AG08395 (cell line): ENCODE measurements at places on chromosomes 3 and 15.

DNA sequence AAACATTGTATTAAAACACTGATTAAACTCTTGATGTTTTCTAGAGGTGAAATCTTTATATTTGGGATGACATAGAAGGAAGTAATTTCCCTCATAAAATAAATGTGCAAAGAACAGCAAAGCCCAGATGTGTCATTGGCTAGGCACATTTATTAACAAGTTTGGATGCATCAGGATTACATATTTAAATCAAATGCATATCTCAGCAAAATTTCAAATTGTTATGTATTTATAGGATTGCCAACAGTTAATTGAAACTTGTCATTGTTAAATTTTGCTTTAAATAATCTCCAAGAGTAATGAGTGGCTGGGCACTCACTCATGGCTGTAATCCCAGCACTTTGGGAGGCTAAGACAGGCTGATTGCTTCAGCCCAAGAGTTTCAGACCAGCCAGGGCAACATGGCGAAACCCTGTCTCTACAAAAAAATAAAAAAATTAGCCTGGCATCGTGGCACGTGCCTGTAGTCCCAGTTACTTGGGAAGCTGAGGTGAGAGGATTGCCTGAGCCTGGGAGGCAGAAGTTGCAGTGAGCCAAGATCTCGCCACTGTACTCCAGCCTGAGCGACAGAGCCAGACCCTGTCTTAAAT lies 28.2 kb downstream of the ARIH1 start:
- DNase-seq = no peak

DNA sequence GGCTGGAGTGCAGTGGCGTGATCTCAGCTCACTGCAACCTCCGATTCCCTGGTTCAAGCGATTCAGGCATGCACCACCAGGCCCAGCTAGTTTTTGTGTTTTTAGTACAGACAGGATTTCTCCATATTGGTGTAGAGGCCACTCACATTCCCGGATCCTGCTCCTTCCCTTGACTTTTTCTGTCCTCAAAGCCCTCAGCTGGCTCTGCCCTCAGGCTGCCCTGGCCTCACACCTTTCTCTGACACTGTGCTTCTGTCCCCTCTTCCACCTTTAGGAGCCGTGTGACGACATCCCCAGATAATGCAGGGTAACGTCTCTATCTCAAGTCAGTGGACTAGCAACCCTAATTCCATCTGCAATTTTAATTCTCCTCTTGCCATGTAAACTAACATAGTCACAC lies 8.6 kb upstream of the CYFIP1 start:
- no peak for DNase-seq

- no peak for DNase-seq
Measured at GRCh38 chr3:54345847-54346375, 223.6 kb downstream of the CACNA2D3 start.

DNA sequence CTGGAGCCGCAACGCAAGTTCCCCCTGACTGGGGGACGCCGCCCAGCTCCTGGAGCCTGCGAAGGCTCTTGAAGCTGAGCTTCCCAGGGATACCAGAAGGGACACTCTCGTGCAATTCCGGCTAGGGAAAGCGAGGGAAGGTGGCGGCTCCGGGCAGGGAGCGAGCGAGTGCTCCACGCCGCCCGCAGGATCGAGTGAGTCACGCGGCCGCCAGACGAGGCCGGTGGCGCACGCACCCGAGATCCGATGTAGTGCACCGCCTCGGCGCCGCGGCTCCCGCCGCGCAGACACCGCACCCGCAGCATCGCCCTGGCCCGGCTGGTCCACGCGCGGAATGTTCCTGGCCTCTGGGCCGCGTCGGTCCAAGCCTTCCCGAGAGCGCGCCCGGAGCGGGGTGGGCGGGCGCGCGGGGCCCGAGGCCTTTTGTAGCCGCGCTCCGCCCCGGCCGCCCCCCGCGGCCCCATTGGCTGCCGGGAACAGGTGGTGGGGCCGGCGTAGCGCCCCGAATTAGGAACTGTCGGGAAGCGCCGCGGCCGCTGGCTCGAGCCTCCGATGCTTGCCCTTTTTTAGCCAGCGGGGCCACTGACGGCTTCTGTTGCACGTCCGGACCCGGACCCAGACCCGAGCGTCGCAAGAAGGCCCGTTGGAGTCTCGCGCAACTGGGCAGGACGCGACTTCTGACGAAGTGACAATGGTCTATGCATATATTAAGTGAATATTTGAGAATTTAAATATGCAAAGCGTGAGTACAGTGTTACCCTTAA lies at the start of gene GATM:
Gene GATM, minus strand, starts transcription at position 396 of the 764 bp plus-strand sequence. Its CDS starts 91 bp downstream, at position 305.
- peak; percentile 91 for DNase-seq

DNA sequence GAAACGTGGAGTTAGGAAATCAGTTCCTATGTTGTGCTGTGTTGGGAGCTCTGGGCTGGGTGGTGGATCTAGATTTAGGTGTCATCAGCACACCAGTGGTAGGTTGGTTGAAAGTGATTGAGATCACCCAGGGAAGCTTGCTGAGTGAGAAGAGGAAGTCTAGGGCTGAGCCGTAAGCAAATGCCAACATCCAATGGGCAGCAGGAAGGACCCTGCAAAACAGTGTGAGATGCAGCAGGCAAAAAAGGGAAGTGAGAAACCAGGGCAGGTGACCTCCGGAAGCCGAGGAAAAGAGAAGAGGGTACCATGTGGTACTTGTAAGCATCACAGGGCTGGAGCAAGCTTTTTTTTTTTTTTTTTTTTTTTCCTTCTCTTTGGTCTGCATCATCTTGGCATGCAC lies 15.9 kb upstream of the COPG1 start:
- no peak for DNase-seq

- DNase-seq = no peak
Measured at GRCh38 chr15:73626072-73626471, 7.1 kb downstream of the NPTN start.

GRCh38 chr3:184619787-184620430 lies 58.3 kb downstream of the EPHB3 start:
- no peak for DNase-seq

- DNase-seq = peak; percentile 52
Measured at GRCh38 chr15:65862682-65863081, 6.6 kb upstream of the RAB11A start.

- no peak for DNase-seq
Measured at GRCh38 chr3:49277383-49277775, 347 bp upstream of the C3orf62 start.

GRCh38 chr3:135495891-135496290 lies 469.6 kb upstream of the PPP2R3A start:
- DNase-seq = no peak

DNA sequence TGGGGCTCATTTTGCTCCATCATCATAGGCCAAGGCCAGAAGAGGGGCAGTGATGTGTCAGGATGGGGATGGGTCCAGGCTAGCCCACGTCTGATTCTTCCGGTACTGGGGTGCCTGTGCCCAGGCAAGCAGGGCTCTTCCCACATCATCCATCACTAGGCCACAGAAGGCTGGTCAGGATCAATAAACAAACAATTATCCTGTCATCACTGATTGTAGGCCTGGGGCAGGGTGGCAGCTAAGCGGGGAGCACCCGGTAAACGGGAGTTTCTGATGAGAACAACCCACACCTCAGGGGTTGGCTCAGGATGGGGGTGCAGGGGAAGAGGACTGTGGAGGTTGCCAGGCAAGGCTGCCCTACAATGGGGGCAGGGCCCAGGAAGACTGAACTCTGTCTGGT lies 18.1 kb upstream of the CACNA2D2 start:
- DNase-seq = no peak

- peak; percentile 92 for DNase-seq
Measured at GRCh38 chr15:45630917-45631691, 3.7 kb upstream of the SQOR start.

- DNase-seq = no peak
Measured at GRCh38 chr3:42118762-42119361, 27.7 kb downstream of the TRAK1 start.

DNA sequence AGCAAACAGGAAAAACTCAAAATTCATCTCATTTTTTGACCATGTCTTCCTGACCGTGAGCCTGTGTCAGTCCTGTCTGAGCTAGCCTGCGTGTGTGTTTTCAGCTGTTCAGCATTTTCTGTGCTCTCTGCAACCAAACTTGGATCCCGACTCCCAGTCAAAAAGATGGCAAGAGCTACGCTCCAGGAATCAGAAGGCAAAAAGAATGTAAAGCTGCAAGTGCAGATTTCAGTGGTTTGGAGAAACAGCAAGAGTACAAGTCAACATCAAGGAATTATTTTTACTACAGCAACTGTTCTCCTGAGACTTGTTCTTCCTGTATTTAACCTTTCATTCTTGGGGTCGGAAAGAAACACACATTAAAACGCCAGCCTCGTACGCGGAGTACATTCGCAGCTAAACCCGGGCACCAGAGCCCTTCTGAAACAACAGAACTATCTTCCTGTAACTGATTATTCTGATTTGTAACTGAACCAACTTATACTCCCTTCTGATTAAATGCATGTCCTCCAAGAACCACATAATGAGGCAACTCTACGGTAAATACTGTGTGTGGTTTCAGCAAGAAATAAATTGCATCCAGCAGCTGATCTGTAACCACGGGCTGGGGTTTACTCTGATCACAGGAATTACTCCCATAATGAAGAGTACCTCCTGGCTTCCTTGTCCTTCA lies 107.4 kb downstream of the LRIG1 start:
- DNase-seq = no peak

DNA sequence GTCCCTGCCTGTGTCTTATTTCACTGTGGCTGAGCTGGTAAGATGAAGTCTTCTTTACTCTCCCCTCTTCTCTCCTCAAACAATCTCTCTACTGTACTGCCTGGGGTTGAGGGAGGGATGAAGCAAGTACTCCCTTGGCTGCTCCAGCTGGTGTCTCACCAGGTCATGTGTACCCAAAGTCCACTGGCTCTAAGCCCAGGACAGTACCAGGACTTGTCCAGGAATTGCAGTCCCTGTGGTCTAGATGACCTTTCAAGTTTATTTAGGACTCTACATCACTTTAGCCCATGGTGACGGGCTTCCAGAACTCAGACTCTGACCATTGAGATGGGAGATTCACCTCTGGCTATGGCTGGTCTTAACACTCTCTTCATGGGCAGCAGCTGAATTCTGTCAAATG lies 17.5 kb upstream of the SLC27A2 start:
- DNase-seq = no peak

DNA sequence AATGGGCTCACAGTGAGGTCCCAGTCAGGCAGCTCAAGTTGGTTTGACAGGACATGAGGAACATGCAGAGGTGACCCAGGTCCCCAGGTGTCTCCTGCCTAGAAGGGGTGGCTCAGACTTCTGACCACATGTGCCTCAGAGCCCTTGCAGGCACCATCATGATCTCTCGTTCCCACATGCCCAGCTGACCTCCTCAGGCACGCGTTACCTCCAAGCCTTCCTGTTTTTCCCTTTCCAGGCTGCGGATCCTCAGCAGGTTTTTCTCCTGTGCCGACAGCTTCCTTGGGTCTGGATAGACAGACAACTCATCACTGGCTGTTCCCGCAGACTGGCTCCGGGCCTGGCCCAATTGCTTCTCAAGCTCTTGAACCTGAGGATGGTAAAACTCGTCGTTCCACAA lies 30.4 kb downstream of the CCDC13 start:
- no peak for DNase-seq

DNA sequence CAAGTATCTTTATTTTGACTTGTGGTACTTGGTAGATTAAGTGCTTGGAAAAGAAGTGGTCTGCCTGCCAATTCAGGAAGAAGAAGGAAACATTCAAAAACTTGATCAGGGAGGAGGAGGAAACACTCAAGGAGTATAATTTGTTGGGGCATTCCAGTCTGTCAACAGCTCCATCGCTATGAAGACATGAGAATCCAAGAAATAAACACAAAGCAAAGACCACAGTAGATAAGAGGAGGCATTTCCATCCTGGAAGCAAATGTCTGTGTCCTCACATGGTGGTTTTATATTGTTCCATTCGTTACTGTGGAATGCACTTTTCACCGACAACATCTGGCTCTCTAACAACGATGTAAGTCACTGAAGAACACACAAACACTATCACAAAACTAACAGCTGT lies 176.1 kb upstream of the FRMD4B start:
- DNase-seq = no peak

DNA sequence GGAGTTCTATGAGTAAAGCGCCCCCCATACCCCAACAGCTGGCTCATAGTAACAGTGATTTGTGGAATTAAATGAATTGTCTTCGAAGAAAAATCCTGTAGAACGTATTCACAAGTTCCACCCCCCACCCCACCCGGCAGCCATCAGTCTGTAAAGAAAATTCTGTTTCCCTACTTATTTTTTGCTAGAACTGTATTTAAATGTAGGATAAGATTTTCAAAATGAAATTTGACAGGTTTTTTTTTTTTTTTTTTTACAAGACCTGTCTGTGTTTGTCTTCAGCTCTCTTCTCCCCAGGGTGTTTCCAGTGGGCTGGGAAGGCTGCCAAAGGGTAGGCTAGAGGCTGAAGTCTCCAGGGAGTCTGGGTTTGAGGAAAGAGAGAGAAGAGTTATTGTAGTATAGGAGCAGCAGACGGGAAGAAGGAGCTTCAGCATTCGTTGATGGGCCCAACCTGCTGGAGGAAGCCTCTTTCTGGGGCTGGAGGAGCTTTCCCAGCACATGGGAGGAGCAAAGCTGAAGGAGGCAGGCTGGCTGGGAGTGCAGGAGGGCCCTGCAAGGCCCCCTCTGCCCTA lies 130.6 kb upstream of the SEMA6D start:
- DNase-seq = no peak

DNA sequence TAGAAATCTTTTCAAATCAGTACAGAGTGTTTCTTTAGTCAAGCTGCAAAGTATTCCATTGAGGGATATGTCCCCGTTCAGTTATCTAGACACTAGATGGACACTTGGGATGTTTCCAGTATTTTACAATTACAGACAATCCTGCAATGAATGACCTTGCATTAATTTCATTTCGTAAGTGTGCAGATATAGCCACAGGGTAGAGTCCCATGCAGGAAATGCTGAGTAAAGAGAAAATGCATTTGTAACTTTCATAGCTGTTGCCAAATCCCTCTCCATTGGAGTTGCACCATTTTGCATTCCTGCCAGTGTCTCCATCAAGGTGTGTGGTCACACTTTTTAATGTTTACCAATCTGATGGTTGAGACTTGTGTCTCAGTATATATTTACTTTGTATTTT lies 92.5 kb downstream of the LIPC start:
- DNase-seq = no peak

DNA sequence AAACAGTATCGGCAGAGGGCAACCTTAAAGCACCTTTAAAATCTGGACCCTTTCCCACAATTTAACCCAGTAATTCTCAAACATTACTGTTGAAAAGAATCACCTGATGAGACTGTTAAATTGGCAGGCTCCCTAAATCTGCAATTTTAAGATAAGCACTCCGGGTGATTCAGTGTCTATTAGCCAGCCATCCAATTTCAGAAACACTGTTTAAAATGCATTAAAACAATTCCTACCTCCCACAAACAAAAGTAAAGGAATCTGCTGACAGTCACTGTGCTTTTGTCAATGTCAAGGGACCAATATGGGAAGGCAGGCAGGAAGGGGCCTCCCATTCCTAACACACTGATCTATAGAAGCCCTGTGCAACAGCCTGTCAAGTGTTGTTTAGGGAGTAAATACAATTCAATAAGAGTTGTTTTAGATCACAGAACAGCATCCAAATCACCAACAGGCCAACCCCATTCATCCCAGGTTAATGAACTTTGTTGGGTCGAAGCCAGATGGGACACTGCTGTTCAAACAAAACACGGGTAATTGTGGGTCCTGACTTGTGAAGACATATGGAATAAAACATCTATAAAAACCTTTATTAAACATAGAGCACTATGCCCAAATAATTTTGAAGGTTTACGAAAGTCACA lies 21.4 kb downstream of the SIAH2 start:
- DNase-seq = no peak

- DNase-seq = peak; percentile 95
Measured at GRCh38 chr15:80507638-80508316, 103.6 kb downstream of the ARNT2 start.
